Fibroblast of skin of left biceps (primary cell): ENCODE measurements at places on chromosomes 11 and 22.
A peak's percentile ranks its signal among the peaks of the same experiment; 100 is the strongest.

GRCh38 chr11:76978239-76978638, 56.0 kb upstream of the B3GNT6 start:
- DNase-seq, result no peak

GRCh38 chr11:124804884-124805283, 4.7 kb upstream of the MSANTD2 start:
- no peak for DNase-seq

DNA sequence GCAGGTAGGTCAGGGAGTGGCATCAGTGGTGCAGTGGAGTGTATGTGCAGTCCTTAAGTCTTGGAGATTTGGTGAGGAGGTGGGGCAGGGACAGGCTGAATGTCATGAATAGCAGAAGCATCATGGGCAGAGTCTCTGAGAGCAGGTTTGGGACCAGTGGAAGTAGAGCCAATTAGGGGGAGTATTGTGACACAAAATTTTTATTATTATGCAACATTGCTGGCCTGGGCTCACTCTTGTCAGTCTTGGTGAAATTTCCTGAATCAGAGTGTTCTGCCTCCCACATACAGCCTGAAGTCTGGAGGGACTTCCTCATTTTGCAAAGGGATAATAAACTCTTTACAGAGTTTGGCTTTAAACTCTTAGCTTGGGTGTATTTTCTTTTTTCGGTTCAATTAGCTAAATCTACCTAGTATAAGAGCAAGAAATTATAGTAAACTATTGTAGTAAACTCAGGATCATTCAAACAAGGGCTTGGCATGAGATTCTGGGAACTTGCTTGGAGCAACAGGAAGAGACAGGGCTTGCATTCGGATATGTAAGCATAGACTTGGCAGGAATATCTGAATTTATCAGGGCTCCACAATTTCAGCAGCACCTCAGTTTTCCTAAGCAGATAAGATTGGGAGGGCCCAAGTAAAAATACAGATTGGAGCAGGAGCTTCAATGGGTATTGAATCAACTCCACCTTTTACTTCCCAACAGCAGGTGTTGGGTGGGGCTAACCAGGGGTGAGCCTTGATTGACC, 67.7 kb downstream of the FDX1 start:
- no peak for DNase-seq

DNA sequence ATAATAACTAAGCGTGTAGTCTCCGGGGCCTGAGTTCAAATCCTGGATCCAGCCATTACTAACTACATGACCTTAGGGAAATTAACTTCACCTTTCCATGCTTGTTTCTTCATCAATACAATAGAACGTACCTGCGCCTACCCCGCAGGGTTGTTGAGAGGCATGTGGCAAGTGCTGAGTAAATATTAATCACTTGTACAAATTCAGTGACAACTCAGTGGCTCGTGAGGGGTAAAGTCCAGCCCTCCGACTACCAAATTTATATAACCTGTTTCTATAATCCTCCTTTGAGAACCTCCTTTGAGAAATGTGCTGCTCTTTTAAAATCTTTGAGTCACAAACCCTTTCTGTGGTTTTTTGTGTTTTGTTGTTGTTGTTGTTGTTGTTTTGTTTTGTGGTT, 49.8 kb downstream of the FEZ1 start:
- DNase-seq, result no peak

DNA sequence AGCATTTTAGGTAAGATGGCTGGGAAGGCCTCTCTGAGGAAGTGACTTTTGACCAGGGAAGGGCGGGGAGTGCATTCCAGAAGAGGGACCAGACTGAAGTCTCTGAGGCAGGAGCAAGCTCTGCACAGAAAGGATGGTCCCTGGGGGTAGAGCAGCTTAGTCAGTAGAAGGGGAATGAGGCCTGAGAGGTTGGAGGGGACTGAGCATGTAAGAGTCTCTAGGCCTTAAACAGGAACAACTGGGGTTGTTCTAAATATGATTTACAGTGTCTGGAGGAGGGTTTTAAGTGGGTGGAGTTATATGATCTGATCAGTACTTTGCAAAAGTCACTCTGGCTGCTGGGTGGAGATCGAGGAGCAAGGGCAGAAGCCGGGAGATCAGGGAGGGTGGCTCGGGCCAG, 31.7 kb upstream of the TEF start:
- no peak for DNase-seq

GRCh38 chr11:70077411-70078094, 564 bp upstream of the ANO1 start:
- DNase-seq, result no peak

DNA sequence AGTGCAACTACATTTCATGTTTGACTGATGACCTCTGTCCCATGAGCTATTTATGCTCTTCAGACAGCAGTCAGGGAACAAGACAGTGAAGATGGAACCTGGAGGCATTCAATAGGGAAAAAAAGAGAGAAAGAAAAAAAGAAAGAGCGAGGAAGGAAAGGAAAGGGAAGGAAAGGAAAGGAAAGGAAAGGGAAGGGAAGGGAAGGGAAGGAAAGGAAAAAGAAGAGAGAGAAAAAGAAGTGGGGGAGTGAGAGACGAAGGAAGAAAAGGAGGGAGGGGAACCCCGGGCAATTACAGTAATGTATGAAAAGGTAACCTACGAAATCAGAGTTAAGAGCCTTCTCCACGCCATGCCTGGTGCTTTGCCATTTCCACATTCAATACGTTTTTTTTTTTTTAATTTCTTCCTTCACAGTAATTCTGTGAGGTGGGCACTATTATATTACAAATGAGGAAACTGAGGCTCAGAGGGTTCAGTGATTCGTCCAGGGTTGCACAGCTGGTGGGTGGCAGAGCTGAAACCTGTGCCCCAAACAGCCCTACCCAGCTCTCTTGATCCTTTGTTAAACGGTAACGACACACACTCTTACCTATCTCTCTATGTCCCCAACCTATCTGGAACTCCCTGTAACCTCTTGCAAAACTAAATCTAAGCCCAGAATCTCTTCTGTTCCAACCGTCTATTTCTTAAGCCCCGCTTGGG, 39.3 kb downstream of the ETS1 start:
- DNase-seq, result no peak

DNA sequence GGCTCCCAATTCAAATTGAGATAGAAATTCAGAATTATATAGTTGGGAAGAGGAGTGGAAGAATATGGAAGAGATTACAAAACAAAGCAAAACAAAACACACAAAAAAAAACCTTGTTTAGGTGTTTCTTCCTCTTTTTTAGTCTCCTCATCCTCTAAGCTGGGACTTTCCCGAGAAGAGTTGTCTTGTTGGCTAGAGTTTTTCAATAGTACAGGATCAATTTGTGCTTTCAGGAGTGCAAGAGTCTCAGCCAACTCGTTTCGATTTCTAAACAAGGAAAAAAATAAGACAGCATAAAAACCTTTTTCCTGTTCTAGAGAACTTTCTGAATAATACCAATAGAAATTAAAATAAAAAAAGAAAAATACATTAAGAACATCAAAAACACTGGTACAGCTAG, 87.8 kb upstream of the CLNS1A start:
- no peak for DNase-seq

DNA sequence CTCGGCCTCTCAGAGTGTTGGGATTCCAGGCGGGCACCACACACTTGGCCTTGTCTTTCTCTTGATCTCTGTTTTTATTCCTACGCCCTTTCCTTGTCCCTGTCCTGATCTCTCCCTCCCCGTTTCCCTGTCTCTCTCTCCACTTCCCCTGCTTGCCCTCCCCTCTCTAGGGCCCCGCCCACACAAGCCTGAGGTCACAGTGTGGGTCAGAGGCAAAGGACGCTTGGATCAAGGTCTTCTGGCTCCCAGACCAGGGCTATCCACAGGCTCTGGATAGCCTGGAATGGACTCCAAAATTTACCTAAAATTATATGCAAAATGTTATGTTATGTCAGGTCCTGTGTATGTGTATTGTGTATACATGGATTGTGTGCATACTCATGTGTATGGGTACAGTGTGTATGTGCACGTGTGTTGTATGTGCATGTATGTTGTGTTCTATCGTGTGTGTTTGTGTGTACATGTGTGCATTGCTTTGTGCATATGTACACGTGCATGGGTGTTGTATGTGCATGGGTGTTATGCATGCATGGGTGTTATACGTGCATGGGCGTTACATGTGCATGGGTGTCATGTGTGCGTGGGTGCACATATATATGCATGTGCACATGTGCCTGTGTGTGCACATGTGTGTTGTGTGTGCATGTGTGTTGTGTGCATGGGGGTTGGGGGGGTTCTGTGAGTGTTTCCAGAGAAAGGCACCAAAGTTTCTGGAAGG, 38.3 kb downstream of the TP53I11 start:
- no peak for DNase-seq

- no peak for DNase-seq
Observed at GRCh38 chr11:32918427-32918826, 25.8 kb downstream of the QSER1 start.

DNA sequence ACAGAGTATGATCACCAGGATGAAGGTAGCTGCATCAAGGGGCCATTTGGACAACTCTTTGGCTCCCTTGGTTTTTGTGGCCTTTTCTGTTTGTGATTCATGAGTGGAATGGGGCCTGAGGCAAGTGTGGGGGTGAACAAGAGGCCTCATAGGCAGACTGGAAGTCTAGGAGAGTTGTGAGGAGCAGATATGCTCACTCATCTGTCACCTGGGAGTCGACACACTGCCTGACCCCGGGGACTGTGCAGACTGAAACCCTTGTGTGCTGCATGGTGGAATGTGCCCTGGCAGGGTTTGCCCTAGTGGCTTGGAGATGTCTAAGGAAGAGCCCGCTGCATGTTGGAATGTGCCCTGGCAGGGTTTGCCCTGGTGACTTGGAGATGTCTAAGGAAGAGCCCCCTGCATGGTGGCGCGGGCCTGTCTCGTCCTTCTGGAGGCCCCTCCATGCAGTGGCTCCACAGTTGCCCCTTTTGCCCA, 60.0 kb downstream of the MED15 start:
- no peak for DNase-seq

- DNase-seq, result no peak
Observed at GRCh38 chr11:76808996-76809395, 25.8 kb downstream of the TSKU start.

- no peak for DNase-seq
Observed at GRCh38 chr22:27129266-27129665, 471.9 kb downstream of the MIAT start.

- no peak for DNase-seq
Observed at GRCh38 chr11:117218133-117218915, 13.5 kb downstream of the PCSK7 start.

DNA sequence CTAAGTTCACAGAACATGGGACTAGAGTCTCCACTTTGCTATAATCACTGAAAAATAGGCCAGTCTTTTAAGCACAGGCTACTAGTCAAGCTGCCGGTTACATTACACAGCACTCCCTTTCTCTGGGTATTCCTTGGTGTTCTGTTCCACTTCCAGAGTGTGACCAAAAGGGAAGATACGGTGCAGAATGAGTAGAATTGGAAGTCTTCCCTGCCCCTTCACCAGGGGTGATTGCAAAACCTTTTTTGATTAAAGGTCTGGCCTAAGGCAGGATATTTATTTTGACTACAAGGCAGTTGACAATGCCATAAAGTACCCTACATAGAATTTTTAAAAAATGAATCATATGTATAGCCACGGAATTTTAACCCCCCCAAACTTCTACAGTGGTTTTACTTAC, 59.6 kb upstream of the ADORA2A start:
- DNase-seq, result peak; percentile 8

GRCh38 chr11:91761406-91762025, 463.1 kb upstream of the FAT3 start:
- DNase-seq, result no peak

DNA sequence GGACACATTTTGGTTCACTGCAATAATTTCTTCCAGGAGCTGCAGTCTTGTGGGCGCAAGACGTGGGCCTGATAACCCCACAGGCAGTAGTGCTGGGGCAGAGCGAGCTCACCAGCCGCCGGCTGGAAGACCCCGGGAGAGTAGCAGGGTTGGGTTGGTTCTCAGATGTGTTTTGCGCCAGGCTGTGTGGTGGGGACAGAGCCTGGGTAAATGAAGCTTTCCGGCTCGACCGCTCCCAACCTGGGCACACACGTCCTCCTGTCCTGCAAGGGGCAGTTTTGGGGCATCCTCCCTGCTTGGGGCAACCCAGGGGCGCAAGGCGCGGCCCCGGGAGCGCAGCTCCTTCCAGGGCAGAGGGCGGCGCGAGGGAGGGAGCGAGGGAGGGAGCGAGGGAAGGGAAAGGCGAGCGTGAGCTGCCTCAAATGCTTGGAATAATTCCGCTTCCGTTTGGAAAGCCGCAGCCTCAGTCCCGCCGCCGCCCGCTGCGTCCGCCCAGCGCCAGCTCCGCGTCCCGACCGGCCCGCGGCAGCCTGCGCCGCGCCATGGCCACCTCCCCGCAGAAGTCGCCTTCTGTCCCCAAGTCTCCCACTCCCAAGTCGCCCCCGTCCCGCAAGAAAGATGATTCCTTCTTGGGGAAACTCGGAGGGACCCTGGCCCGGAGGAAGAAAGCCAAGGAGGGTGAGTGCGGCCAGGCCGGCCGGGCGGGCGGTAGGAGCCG, at the start of gene PARVA:
Gene PARVA, plus strand, starts transcription at position 466 of the 718 bp plus-strand sequence. Its CDS starts 77 bp downstream, at position 543.
- peak; percentile 59 for DNase-seq

- no peak for DNase-seq
Observed at GRCh38 chr11:132790971-132791370, 741.3 kb downstream of the OPCML start.

- no peak for DNase-seq
Observed at GRCh38 chr11:45641961-45642360, 23.5 kb downstream of the CHST1 start.

DNA sequence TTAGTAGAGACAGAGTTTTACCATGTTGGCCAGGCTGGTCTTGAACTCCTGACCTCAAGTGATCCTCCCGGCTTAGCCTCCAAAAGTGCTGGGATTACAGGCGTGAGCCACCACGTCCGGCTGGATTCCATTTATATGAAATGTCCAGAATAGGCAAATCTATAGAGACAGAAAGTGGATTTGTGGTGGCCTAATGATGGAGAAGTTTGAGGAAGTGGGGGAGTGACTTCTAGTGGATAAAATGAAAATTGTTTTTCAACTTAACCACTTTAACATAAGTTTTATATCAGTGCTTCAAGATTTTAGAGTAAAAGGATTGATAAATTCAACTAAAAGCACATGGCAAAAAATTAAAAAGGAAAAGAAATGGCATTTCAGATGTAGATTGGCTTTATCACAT, 66.2 kb downstream of the HIPK3 start:
- no peak for DNase-seq
